A549 (cell line): ENCODE measurements at places on chromosomes 6 and 20.
A peak's percentile ranks its signal among the peaks of the same experiment; 100 is the strongest.

DNA sequence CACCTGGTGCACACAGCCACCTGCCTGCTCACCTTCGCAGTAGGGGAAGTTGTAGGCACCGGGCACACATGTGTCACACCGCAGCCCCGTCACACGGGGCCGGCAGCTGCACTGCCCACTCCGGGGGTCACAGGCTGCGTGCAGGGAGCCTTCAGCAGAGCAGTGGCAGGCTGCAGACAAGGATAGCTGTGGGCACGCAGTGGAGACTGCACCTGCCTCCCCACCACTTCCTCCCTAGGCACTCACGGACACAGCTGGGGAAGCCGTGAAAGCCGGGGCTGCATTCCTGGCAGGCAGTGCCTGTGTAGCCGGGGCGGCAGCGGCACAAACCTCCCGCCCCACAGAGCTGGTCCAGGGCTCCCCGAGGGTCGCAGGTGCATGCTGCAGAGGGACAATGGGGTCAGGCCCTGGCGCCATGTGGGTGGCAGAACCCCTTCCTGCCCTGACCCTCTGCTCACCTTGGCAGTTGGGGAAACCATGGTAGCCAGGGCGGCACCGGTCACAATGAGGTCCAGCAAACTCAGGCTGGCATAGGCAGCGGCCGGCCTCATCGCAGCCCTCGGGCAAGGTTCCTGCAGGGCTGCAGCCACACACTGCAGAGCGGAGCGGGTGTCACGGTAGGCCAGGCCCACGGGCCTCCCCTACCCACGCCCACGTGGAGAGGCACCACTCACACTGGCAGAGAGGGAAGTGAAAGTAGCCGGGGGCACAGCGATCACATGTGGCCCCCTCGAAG lies 29.4 kb downstream of the LAMA5 start:
- DNase-seq, result no peak

GRCh38 chr6:22206106-22206505 lies 90.7 kb downstream of the PRL start:
- DNase-seq, result no peak

DNA sequence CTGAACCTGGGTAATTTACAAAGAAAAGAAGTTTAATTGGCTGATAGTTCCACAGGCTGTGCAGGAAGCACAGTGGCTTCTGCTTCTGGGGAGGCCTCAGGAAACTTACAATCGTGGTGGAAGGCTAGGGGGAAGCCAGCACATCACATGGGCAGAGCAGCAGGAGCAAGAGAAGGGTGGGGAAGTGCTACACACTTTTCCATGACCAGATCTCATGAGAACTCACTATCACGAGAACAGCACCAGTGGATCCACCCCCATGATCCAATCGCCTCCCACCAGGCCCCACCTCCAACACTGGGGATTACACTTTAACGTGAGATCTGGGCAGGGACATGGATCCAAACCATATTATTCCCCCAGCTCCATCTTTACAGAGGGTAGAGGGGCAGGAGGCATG lies 166.4 kb downstream of the NFATC2 start:
- DNase-seq, result no peak

GRCh38 chr20:47863315-47863965 lies 78.2 kb upstream of the SULF2 start:
- no peak for DNase-seq

GRCh38 chr6:138773177-138774091 lies at the start of gene CCDC28A:
Gene CCDC28A, plus strand, starts transcription at chr6:138773769. Its CDS starts 2,352 bp downstream, at chr6:138776121.
- DNase-seq, result peak; percentile 91

DNA sequence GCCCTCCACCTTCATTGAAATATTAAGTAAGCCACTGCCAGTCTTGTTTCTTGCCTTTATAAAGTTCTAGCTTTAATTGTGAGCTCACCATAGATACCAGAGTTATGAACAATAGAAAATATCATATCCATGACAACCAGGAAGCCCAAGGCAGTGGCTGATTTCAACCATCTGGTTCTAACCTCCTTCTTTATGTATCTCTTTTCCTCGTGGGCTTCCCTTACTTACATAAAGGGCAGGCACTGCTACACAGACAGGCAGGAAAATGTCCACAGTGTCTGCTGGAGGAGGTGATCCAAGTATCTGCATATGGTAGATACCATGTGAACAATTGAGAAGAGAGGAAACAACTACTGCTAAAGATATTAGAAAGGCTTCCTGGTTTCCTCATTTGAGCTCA lies 65.2 kb upstream of the PRND start:
- no peak for DNase-seq

DNA sequence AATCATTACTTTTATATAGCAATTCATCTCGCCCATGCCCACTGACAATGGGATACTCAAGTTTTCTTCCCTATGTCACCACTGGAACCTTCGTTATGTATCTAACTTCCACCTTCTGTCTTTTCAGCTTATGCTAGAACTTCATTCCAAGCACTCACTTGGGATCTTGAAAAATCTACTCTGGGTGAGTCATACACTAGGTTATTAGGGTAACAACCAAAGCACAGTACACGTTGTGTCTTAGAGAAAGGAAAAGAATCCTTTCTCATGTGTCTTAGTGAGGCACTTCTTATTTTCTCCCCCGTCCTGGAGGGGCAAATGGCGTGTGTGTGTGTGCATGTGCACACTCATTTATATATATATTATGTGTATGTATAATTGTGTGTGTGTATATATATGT lies 18.3 kb upstream of the FAM162B start:
- DNase-seq, result no peak

GRCh38 chr6:36266913-36267644 lies 2.8 kb upstream of the PNPLA1 start:
- no peak for DNase-seq

- DNase-seq, result no peak
Observed at GRCh38 chr6:37673436-37673835, 24.2 kb downstream of the MDGA1 start.

DNA sequence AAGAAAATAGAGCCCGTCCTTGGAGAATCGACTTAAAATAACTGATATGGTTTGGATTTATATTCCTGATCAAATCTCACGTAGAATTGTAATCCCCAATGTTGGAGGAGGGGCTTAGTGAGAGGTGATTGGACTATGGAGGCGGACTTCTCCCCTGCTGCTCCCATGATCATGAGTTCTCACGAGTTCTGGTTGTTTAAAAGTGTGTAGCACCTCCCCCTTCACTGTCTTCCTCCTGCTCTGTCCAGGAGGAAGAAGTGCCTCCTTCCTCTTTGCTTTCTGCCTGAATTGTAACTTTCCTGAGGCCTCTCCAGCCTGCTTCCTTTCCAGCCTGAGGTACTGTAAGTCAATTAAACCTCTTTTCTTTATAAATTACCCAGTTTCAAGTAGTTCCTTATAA lies 529.2 kb downstream of the HAO1 start:
- no peak for DNase-seq

DNA sequence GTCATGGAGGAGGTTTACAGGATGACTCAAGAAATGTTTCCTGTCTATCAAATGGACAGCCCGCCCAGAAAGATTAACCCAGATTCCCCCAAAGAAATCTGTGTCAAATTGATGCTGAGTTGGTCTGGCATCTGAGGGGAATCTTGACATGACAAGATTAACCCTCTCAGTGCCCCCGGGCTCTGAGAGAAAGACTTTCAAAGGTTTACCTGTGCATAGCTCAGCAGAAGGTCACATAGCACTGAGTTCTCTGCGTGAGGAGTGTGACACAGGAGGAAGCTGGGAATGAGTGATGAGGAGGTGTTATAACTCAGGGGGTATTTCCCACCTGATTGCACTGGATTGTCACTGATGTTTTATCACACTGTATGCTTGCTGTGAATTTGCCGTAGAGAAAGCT lies 601.2 kb downstream of the DHX35 start:
- DNase-seq, result no peak

GRCh38 chr6:168410035-168410434 lies 30.9 kb upstream of the SMOC2 start:
- DNase-seq, result no peak

DNA sequence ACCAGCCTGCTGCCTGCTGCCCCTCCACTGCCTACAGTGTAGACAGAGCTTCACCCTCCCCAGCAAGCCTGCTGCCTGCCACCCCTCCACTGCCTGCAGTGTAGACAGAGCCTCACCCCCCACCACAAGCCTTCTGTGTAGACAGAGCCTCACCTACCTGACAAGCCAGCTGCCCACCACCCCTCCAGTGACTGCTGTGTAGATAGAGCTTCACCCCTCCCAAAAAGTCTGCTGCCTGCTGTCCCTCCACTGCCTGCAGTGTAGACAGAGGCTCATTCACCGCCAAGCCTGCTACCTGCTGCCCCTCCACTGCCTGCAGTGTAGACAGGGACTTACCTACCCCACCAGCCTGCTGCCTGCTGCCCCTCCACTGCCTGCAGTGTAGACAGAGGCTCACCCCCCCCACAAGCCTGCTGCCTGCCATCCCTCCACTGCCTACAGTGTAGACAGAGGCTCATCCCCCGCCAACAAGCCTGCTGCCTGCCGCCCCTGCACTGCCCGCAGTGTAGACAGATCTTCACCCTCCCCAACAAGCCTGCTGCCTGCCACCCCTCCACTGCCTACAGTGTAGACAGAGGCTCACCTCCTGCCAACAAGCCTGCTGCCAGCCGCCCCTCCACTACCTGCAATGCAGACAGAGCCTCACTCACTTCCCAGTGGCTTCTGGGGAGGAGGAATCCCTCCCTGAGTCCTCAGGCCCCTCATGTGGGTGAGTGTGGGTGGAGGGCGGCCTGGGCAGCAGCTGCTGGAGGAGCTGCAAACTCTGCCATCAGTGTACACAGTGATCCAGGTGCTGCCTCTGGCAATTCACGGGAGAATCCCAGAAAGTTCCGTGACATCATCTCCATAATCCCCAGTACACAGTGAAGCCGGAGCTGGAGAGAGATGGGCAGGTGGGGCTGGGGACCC lies 140.9 kb downstream of the DLL1 start:
- no peak for DNase-seq

- no peak for DNase-seq
Observed at GRCh38 chr6:87917886-87918285, 129.8 kb upstream of the SPACA1 start.

- no peak for DNase-seq
Observed at GRCh38 chr20:62025394-62025793, 40.3 kb downstream of the TAF4 start.

DNA sequence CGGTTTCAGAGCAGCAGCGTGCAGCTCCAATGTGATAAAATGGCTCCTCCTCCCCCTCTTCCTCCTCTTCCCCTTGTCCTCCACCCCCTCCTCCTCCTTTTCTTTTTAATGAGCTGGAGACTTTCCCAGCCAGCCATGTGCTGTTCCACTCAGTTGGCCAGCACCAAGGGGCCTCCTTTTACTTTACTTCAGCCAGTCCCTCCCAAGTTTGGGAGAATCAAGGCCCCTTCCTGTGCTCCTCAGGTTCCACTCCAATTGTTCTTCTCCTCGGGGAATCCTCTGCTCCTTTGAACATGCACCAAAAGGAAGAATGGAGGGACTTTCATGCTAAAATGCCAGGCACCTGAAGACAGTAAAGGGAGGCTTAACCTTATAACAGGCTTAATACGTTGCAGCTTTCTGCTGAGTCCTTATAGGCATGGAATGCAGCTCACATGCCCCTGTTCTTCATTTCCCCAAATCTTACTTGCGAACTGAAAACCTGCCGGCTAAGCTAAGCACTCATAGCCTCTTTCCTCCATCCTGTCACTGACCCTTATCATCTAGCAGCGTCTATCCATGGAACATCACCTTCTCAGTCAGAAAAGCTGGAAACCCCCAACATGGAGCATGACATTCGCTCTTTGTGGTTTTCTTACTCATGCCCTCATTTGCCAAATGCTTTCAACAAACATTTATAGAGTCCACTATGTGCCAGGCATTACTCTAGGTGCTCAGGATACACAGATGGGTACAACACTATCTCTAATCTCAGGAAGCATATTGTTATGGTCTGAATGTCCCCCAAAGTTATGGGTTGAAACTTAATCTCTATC lies 170.6 kb downstream of the PHACTR1 start:
- no peak for DNase-seq

DNA sequence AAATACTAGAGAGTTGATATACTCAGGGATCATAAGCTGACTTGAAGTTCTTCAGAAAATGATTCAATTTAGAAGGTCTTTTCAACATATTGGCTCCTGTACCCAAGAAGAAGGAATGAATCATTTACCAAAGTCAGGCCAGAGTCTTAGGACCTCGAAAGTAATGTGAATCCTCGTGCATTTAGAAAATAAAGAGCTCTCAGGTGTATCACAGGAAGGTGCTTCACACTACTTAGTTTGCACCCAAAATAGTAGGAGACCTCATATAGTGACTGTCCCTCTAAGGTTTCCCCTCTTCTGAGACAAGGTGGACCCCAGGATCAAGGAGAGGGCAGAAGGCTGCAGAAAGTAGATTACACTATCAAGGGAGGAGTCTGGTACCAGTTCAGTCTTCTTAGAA lies 71.8 kb downstream of the F13A1 start:
- DNase-seq, result no peak

- DNase-seq, result peak; percentile 53
Observed at GRCh38 chr6:73675466-73676098, 20.4 kb upstream of the CD109 start.

GRCh38 chr6:89989742-89990141 lies 95.5 kb downstream of the GJA10 start:
- DNase-seq, result no peak

- no peak for DNase-seq
Observed at GRCh38 chr6:138510093-138510492, 10.8 kb upstream of the NHSL1 start.

- DNase-seq, result peak; percentile 12
Observed at GRCh38 chr6:100283285-100283684, 181.4 kb downstream of the SIM1 start.

DNA sequence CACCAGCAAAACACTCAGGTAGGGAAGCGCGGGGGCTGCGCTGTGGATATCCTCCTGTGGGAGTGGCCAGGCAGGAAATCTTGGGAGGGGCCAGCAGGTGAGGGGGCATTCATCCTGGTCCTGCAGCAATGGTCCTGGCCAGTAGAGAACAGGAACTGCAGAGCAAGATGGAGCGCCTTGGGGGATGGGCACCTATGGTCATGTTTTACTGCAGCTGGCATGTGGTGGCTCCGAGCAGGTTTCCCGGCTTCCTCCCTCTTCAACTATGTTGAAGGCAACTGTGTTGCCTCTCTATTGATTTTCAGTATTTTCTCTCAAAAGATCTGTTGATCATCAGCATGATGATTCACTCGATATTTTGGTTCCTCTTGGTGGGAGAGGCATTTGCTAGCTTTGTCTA lies 70.9 kb downstream of the SNAP91 start:
- no peak for DNase-seq

- DNase-seq, result no peak
Observed at GRCh38 chr6:162899148-162899547, 171.4 kb downstream of the PACRG start.
